Jurkat, Clone E6-1 (cell line): ENCODE measurements at places on chromosomes 5 and 9.

DNA sequence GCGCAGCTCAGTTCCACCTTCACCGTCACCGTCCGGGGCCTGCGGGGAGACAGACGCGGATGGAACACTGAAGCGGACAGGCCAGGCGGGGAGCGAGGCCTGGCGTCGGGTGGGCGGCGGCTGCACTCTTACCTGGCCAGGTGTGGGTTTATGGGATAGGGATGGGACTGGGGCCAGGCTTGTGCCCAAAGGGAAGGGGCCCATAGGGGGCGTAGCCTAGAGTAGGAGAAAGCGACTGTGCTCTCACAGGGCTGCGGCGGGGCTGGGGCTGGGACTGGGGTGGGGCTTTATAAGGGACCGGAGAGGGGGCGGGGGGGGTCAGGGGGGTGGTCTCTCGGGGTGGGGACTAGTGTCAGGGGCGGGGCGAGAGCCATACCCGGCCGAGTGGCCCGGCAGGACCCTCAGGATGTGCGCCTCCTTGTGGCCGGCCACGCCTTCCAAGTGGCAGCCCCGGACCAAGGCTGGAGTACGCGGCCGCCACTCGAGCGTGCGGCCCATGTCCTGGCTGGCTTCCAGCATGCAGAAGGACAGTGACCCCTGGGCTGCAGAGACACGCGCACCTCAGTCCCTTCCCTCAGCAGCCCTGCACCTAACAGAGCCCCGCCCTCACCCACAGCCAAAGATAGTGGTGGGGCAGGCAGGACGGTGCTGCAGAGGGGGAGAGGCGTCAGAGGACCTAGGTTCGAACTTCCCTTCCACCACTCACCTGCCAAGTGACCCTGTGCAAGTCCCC, 22.8 kb downstream of the FPGS start:
- DNase-seq: no peak

GRCh38 chr5:151935135-151935695, 10.6 kb upstream of the GLRA1 start:
- DNase-seq: no peak

- peak; percentile 27 for DNase-seq
These were observed 384.3 kb upstream of the RFX3 start for GRCh38 chr9:3909966-3910650.

- DNase-seq: no peak
These were observed 68.3 kb upstream of the ZSWIM6 start for GRCh38 chr5:61263561-61264272.

- DNase-seq: no peak
These were observed 51.3 kb downstream of the PCSK5 start for GRCh38 chr9:75941577-75942311.

DNA sequence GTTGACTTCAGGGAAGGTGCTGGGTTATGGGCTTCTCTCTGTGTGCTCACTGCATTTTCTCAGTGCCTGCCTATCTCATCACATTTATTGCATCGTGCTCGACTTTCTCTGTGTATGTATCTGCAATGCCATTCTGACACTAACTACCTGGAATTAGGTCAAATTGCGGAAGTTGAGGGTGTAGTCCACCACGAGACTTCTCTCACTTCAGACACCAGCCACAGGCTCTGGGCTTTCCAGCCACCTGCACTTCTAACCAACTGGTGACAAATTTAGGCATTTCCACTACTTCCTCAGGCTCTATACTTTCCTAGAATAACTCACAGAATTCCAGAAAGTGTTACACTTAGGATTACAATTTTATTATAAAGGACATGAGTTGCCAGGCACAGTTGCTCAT, 188.6 kb upstream of the ZNF608 start:
- no peak for DNase-seq

DNA sequence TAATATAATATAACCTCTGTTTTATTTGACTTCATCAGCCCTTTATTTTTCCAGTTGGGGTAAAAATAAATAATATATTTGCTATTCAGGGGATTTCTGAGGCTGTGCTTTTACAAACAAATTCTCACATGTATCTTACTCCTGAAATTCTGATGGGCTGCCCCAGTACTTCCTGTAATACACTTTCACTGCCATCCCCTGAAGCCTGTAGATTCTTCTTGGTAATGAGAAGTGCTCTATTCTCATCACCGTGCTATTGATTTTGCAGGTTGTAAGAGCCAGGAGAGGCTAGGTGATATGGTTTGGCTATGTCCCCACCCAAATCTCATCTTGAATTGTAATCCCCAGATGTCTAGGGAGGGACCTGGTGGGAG, 91.9 kb upstream of the CEP78 start:
- DNase-seq: no peak

DNA sequence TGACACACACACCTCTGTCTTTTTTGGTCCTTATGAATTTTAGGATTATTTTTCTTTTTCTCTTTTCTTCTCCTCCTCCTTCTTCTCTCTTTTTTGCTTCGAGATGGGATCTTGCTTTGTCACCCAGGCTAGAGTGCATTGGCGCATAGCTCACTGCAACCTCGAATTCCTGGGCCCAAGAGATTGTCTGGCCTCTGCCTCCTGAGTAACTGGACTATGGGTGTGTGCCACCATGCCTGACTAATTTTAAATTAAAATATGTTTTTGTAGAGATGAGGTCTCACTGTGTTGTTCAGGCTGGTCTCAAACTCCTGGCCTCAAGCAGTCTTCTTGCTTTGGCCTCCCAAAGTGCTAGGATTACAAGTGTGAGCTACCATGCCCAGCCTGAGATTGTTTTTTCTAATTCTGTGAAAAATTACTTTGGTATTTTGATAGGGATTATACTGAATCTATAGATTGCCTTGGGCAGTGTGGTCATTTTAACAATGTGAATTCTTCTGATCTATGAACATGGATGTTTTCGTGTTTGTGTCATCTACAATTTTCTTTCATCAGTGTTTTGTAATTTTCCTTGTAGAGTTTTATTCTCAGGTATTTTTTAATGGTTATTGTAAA, 7.7 kb downstream of the AHRR start:
- DNase-seq: no peak

DNA sequence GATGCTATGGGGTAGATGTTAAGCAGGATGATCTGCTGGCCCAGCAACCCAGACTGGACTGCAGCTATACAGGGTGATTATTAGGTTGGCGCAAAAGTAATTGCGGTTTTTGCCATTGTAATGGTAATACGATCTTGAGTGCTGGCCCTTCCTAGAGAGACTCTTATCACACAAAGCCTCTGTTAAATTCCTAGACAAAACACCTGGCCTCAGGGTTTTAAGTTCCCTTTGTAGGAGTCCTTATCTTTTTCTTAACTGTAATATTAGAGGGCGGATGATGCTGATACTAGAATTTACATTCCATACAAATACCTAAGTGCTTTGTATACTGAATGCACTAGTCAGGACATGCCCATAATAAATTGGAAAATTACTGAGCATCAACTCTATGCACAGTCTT, 222.2 kb downstream of the NDUFS4 start:
- no peak for DNase-seq

- DNase-seq: no peak
These were observed 316.5 kb downstream of the ICE1 start for GRCh38 chr5:5738797-5739489.

DNA sequence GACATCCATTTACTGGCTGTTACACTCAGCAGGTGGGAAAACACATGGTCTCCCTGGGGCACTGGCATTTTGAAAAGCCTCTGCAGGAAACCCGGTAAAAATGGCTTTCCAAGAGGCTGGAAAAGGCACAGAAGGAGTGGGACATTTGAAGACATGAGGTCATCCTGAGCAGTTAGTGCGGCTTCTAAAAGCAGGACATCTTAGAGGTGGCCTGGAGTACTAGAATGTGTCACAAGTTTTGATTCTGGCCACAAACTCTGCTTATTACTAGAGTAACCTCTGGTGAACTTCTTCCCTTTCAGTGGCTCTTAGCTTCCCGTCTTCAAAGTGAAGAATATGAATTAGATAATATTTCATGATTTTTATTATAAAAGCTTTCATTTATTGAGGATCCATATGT, 423.0 kb upstream of the BRINP1 start:
- DNase-seq: no peak

DNA sequence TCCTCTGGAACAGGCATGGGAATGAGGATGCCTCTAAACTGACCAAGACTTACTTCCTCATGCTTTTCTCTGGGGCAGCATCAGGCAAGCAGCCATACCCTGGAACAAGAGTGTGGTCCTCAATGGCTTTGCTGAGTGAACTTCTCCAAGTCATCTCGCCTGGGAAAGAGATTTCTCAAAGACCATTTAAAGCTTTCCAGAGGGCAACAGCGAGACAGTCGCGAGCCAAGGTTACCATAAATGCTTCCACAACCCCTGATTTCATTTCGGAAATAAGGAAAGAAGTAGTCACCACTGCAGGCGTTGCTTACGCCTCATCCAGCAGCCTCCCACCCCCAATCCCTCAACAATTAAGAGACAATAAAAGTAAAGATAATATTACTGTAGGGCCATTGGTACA, 1.1 kb upstream of the SNCAIP start:
- DNase-seq: no peak

DNA sequence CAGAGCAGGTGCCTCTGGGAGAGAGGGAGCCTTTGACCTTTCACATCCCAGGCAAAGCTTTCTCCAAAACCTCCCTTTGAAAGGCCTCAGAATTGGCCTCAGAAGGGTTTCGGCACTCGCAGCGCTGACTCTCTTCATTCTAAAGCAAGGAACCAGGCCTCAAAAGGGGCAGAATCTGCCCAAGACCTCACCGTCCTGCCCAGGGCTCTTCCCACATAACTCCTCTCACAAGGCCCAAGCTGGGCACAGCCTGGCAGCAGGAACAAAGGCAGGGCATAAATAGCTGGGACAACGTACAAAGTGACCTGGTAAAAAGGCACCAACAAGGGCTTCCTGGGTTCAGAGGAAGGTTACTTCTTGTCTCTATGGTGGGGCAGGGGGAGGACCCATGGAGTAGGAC, 166.3 kb upstream of the FSTL4 start:
- DNase-seq: no peak

GRCh38 chr9:121494192-121494591, 5.5 kb downstream of the GGTA1 start:
- no peak for DNase-seq

DNA sequence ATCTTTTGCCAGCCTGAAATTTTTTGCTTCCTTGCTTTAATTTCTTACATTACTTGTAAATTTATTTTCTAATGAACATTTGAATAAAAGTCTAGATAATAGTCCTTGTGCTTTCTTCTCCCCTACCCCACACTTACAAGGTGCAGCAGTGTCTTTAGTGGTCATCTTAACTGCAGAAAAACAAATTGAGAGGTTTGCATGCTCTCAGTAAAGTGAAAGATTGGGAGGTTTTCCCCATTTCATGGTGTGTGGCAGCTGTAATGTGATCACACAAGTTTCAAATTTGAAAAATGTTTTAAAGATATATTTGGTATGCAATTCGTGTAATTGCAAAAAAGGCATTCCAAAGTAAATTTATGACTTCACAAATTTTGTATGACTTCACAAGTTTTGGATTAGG, 14.7 kb downstream of the APC start:
- DNase-seq: no peak

GRCh38 chr5:10583663-10584572, 20.0 kb downstream of the ANKRD33B start:
- no peak for DNase-seq

GRCh38 chr9:134426436-134426835, 100.2 kb downstream of the RXRA start:
- DNase-seq: no peak

DNA sequence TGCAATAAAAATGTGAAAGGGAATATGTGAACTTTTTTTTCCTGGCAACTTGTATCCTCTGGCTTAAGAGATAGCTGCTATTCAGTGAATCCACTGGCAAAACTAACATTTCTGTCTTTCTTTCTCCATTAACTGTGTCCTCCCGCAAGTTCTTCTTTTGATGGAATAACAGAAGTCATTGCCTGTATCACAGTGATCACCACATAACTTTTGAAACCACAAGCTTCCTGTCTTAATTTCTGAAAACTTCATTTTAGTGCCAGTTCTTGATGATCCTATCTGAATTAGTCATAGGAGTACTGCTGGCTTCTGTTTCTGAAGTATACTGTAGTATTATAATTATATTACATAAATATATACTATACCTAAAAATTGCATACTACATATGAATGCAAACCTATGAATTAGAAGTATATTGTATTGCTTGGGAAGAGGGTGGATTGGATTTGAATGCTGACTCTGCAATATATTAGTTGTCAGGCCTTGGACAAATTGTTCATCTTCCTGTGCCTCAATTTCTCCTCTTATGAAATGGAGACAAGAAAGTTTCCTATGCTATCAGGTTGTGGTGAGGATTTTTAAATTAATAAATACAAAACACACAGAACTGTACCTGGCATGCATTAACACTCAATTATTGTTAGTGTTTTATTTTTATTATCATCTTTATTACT, 441.6 kb downstream of the CETN3 start:
- no peak for DNase-seq

- DNase-seq: no peak
These were observed 648.5 kb downstream of the RAB3C start for GRCh38 chr5:59231221-59231931.

DNA sequence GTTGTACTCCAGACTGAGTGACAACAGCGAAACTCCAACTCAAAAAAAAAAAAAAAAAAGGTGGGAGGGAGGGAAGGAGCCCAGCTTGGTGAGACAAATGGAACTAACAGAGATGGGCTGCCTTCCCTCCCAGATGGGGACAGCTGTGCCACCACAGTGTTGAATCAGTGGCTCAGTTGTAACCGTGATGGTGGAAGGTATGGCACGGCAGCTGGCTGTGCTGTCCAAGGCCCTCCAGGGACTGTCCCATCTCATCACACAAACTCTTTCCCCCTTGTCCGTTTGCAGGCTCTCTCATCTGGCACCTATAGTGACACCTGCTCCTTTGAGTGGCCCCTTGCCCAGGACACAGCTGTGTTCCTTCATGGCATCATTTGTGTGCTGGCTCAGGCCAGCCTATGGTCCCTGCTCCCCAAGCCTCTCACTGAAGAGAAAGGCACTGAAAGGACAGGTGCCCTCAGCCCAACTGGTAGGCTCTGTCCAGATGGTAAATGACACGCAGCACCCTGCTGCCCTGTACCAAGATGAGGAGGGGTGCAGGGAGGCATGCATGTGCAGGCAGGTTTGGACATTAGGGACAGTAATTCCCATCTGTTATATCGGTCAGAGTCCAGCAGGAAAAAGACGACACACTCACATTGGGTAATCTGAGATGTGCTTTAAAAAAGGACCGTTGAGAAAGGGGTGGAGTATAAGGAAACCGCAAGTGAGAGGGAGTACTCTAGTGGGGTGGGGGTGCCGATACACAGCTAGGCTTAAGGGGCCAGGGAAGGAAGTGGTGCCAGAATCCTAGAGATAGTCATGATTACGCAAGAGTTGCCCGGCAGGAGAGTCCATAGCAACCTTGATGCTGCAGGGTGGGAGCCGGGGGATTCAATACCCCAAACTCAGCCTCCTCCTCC, 4.3 kb downstream of the SMIM33 start:
- DNase-seq: peak; percentile 90
